ENCODE measurements at places on chromosomes 1 and 21. TPM values are rescaled to one million over a fixed set of nuclear protein-coding genes. Genes with fewer than 3 reads are reported as not detected.

Gene NBPF4
- polyA plus RNA-seq = not detected

Gene CHI3L2
- polyA plus RNA-seq = 0.33 TPM

Gene ZNF593OS
- polyA plus RNA-seq = not detected

Gene FCGR3A
- 108 TPM for polyA plus RNA-seq

Gene ARTN
- polyA plus RNA-seq = 2.1 TPM

Gene PTAFR
- polyA plus RNA-seq = 0.41 TPM

Gene S100A16
- polyA plus RNA-seq = 116 TPM

Gene ENAH
- polyA plus RNA-seq = 82.1 TPM

- no peak for DNase-seq
These were observed 18.5 kb downstream of the ILDR2 start for GRCh38 chr1:166956872-166957271.

DNA sequence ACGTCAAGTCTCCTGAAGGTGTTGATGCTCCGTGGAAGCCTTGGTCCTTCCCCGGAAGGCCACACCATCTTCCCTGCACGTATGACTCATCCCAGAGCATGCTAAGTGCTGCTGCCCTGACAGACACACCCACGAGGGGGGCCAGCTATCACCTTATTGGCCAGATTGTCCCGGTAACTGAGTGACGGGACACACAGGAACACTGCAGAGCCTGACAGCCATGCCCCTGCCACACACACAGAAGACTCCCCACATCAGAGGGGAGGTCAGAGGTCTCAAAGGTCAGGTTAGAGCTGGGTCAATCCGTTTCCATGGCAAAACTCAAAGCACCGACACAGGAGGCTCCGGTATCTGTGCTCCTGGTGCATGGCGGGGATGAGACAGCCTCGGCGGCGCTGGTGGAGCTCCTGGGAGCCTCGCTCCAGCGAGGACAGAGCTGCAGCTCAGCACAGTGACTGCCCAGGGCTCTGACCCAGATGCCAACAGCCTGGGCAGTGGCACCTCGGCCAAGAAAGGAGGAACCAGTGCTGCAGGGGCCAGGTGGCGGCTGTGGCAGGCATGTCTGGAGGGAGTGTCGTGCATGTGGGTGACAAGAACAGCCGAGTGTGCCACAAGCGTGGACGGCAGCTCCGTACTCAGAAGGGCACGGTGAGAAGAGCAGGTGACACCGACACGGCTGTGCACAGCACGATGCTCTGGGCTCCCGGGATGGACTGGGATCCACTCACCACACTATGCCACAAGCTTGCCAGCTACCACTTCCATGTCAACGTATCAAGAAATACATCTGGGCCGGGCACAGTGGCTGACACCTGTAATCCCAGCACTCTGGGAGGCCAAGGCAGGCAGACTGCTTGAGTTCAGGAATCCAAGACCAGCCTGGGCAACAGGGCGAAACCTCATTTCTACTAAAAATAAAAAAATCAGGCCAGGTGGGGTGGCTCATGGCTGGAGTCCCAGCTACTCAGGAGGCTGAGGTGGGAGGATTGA lies 14.8 kb upstream of the TMEM240 start:
- no peak for DNase-seq

- DNase-seq = no peak
These were observed 16.0 kb upstream of the PIGV start for GRCh38 chr1:26771643-26772321.

GRCh38 chr1:11682799-11683198 lies 1.9 kb upstream of the MAD2L2 start:
- DNase-seq = no peak

DNA sequence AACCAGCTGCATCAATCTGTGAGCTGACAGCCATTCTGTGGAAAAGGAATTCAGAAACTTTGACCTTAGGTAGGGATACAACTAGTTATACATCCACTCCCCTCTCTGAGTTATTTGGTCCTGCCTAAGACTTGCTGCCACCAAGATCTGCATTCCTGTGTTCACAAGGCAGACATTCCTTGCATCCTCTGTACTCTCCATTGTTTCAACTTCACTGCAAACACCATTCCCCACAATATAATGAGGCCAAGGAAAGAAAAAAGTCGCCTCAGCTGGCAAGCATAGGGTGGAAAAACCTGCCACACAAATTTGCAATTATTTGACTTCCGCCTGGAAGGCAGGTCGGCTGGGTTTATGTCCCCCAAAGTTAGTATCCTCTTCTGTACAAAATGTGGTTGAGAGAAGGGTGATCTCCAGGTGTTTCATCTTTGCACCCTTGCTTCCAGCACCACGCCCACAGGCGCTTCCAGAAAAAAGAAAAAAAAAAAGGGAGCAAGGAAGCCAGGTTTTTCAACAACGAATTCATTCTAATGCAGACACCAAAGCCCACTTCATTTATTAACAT lies 676 bp upstream of the CTTNBP2NL start:
- no peak for DNase-seq

DNA sequence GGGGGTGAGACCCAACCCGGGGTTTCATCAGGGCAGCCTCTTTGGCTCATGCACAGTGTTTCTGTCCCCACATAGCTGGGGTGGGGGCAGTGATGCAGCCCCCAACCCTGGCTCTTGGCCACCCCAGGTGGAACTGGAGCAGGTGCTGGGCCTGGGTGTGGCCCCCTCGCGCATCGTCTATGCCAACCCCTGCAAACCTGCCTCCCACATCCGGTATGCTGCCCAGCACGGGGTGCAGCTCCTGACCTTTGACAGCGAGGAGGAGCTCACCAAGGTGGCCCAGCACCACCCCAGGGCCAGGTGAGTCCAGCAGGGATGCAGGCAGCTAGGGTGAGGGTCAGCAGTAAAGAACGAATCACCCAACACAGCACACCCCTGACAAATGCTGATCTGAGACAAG lies 72.3 kb upstream of the TINAGL1 start:
- no peak for DNase-seq

DNA sequence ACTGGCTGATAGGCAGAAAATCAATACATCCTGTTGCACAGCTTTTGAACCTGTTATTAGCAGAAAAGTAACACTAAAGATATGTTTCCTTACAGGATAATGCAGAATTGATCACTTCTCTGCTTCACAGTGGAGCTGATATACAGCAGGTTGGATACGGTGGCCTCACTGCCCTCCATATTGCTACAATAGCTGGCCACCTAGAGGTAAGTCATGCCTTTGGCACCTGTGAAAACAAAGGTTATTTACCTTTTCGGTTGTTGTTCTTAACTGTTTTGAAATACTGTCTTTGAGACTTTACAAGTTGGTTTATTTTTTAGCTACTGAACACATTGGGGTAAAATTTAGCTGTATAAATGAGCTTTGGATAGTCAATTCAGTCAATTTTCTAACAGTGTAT lies 36.3 kb downstream of the TNNI3K start:
- DNase-seq = no peak

GRCh38 chr1:8817412-8818324 lies at the start of gene RERE:
Gene RERE, minus strand, starts transcription at chr1:8817640.
- DNase-seq = peak; percentile 97

GRCh38 chr21:34276711-34277425 lies 86.9 kb upstream of the KCNE2 start:
- no peak for DNase-seq

GRCh38 chr1:211068976-211069375 lies 65.0 kb downstream of the KCNH1 start:
- no peak for DNase-seq

DNA sequence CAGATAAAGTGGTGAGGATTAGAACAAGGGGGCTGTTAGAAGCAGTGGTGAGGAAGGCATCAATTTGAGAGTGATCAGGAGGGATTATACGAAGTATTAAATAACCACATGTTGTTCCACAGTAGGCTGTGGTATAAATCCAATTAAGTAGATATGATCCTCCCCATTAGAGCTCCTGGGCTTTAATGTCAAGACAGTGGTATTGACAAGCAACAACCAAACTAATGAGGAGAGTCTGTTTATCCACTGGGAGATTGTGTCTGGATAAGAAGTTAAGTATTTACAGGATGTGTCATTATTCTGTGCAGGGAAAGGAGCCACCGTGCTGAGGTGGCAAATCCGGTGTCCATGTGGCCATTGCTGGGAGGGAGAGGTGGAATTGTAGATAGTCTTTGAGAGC lies 5.8 kb downstream of the ACTN2 start:
- no peak for DNase-seq
